ENCODE measurements at places on chromosomes 3 and 15.

DNA sequence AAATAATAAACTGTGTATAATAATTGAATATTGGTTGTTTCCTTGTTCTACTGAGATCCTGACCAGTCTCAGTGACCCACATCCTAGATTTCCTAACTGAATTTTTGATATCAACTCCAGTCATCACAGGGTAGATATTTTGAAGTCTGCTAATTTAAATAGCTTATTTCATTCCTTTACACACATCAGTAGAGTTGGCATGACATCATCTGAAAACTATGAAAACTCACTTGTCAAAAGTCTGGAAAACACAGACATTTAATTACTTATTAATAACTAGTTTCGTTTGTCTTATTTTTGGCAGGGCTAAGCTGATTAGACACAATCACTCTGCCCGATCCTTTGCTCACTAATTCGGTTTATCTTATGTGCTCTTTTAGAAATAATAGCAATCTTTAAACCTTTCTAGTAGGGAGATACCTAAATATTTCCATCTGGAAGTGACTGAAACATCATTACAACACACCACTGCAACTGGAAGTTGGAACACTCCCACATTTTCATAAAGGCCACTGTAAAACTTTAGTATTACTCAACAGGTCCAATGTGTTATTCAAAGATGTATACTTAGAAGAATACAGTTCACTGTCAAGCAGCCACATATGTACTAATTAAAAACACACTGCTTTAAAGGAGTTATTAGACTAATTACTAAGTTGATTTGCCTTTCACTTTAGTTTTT lies 198.4 kb upstream of the ZNF717 start:
- no peak for DNase-seq

GRCh38 chr3:65793495-65794200 lies 245.1 kb downstream of the MAGI1 start:
- DNase-seq = no peak

DNA sequence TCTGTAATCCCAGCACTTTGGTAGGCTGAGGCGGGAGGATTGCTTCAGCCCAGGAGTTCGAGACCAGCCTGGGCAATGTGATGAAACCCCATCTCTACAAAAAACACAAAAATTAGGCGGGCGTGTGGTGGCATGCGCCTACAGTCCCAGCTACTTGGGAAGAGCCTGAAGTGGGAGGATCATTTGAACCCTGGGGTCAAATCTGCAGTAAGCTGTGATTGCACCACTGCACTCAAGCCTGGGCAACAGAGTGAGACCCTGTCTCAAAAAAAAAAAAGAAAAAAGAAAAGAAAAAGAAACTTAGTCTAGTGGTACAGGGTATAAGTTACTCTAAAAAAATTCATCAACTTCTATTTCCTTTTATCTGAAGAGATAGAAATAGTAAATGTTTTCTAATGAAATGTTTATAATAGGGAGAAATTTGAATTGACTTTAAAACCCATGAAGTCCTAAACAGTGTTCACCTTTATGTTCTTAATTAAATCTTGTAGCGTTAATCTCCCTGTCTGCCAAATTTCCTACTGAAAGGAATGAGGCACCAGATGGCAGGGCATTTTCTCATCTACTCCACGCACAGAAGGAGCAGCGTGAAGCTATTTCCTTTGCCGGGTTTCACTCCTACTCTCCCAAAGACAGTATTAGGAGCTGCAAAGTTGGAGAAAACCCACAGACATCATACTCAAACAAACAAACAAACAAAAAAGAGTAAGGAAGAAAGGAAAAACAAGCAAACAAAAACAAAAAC lies 1.9 kb downstream of the PCLAF start:
- DNase-seq = no peak

DNA sequence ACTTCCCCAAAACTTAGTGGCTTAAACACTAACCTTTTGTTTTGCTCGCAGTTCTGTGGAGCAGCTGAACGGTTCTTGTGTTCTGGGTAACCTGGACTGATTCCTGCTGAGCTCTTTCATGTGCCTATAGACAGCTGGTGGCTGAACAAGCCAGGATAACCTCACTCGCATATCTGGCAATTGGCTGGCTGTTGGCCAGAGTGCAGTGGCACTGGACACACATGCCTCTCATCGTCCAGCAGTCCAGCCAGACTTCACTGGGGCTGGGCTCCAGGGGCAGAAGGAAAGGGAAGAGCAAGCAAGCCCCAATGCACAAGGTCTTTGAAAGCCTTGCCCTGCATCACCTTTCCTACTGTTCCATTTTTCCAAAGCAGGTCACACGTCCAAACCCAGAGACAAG lies 53.6 kb upstream of the GATA2 start:
- DNase-seq = no peak

DNA sequence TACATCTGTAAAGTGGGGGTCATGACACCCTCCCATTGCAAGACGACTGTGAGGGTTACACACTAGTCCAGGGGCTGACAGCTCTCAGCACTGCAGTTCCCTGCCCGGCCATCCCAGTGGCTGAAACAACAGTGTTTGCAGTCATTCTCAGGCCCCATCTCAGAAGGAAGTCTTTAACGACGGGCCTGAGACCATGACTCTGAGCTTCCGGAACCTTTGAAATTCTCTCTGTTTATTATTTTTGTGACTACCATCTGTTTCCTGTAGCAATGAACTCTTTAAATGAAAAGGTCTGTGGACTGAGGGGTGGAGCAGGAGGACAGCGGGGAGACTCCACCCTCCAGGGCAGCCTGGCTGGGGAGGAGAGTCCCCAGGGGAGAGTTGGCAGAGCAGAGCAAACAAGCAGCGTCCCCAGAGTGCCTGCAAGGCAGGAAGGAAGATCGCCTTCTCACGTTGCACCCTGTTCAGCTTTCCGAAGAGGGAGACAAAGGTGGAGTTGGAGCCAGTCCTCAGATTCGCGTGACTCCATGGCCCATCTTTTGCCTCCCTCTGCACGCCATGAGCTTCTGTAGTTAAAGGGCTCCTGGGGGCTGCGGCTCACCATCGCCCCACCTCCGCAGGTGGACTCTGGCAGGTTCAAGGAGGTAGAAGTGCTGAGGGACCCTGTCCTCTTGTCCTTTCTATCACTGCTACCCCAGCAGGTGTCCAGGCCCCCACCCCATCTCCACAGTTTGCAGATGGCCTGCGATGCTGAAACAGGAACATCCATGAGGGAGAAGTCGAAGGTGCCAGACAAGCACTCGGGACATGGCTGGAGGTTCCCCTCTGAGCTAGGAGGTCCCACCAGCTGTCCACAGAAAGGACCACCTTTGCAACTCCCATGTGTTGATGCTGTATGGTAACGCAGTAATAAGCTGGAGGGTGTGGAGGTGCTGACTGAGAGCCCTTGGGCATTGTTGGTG lies 525.8 kb upstream of the PROK2 start:
- no peak for DNase-seq

DNA sequence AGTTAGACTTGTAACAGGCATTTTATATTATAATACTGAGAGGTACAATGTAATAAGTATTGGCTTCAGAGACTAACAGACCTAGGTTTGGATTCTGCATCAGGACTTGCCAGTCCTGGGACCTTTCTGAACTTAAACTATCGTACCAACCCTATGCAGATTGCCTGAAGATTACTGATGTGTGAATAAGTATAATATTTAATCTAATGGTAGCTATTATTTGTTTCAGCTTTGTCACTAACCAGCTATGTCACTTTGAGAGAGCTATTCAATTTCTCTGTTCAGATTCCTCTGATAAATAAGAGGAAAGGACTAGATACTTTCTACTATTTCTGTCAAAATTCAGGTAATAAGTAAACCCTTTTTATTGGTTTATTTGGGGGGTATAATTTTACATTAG lies 184.4 kb upstream of the NECTIN3 start:
- no peak for DNase-seq

DNA sequence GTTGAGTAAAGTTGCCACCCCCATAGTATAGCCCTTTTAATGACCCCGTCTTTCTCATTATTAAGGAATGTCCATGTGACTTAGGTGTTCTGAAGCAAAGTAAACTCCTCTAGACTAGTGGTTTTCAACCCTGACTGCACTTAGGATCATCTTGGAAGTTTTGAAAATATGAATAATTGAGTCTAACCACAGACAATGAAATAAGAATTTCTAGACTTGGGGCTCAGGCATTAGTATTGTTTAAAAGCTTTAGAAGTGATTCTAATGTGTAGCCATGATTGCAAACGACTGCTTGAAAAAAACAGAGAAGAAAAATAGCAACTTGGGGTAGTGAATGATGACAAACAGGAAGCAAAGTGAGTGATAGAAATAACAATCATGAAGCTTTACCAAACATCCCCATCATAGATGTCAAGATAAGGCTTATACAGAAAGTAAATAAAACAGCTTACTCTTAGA lies 35.0 kb downstream of the ALCAM start:
- DNase-seq = no peak

- DNase-seq = no peak
Observed at GRCh38 chr3:72309661-72310418, 524.9 kb upstream of the PROK2 start.

- DNase-seq = no peak
Observed at GRCh38 chr3:100117093-100117492, 2.8 kb upstream of the FILIP1L start.

DNA sequence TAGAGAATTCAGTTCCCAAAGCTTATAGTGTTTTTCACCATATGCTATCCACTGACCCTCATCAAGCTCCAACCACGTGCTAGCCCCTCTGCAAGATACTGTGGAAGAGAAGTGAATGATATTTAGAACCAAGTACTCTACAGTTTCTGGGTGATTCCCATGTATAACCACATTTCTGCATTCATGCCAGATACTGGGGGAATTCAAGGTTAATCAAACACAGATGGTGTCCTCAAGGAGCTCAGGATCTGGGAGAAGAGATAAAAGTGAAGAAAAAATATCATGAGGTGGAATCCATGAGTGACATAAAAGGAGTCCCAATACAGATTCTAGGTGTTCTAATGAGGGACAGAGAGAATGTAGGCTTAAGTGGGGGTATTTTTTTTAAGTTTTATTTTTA lies 195.8 kb downstream of the FHIT start:
- DNase-seq = no peak

DNA sequence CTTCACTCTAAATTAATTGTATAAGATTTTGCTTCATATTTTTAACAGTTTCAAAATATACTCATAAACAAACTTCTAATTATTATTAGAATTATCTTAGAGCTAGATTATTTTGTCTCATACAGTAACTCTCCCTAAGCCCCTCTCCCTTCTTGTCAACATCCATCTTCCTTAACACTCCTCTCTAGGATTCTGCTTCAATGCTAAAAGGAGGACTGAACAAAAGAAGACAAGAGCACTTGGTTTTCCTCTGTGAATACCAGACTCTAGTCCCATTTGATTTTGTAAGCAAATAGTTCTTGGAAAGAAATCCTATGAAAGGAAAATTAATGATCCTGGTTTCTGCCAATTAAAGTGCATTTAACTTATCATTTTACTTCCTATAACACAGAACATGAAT lies 91.8 kb downstream of the KCNMB2 start:
- DNase-seq = no peak

DNA sequence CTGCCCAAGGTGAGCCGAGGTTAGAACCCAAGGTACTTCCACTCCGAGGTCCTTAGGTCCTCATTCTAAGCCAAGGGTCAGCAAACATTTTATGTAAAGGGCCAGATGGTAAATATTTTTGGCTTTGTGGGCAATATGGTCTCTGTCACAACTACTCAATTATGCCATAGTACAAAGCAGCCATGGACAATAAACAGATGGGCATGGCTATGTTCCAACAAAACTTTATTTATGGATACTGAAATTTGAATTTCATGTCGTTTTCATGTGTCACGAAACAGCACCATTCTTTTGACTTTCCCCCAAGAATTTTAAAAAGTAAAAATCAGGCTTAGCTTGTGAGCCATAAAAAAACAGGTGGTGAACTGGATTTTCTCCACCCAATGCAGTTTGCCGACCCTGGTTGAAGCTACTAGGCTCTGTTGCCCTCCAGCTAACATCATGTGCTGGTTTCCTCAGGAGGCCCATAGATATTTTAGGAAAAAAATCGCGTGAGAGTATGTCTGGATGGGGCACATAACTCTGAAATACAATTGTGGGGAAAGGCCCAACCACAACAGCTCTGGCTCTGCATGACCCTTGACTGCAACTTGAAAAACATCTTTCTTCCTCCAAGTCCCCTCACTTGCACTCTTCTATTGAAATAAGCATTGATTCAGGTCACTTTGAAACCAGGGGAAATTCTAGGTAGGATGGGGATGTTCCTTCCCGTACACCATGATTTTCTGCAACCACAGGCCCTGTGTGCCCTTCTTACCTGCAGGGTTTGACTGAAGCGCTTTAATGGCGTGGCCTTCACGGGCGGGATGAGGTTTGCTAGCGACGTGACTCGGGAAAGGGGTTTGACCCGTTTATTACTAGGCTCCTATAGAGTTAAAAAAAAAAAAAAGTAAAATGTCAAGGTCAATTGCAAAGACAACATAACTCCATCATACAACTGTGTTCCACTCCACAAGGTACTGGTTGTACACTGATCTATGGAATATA lies 28.5 kb downstream of the ARHGEF3 start:
- DNase-seq = no peak

- peak; percentile 70 for DNase-seq
Observed at GRCh38 chr3:67655364-67656121, 1.1 kb upstream of the SUCLG2 start.

DNA sequence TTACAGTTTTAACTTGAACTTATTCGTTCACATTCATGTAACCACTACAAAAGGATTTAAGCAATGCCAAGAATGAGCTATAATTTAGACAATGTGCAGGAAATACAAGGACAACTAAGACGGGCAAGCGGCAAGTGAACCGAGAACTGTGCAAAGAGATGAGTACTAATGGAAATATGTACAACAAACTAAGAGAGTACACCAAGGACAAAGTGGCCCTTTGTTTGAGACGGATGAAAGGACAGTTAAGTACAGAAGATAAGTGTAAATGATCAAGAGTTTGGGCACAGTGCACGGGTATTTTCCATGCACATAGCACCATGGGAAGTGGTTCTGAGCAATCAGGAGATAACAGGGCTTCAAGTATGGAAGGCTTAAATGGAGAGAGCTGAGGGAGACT lies 281.7 kb downstream of the ROBO2 start:
- DNase-seq = no peak

GRCh38 chr3:147875498-147875897 lies 466.3 kb downstream of the ZIC1 start:
- no peak for DNase-seq

- DNase-seq = no peak
Observed at GRCh38 chr3:127221446-127222035, 28.6 kb downstream of the PRR23E start.

DNA sequence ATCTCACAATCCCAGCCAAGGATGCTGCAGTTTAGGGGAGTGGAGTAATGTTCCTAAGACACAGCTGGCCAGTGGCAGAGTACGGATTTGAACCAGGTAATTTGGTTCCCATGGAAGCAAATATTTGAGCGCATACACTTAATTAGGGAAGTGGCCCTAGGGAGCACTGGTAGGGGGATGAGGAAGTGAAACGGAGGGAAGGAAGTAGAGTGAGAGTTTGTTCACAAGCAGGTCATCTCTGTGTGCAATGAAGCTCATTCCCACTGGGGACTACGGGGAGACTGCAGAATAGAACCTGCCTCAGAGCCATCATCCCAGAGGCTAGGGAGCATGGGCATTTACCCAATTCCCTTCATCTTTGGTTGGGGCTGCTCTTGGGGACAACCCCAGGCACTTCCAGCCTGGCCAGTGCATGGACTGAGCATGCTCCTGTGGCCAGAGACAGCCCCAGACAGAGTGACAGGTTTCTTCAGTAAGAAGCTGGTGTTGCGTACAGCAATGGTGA lies 317.2 kb upstream of the PROK2 start:
- DNase-seq = no peak

GRCh38 chr3:12807601-12808359 lies 11.3 kb downstream of the CAND2 start:
- DNase-seq = no peak

GRCh38 chr3:110198717-110199587 lies 861.6 kb upstream of the DPPA4 start:
- no peak for DNase-seq
